Stimulated activated CD8-positive, alpha-beta memory T cell treated with anti-CD3 and anti-CD28 coated beads, Interleukin-12 subunit alpha, Interleukin-12 subunit beta, amount 100 ng/mL, for 4 hours (primary cell): ENCODE measurements at places on chromosomes 4 and X.

GRCh38 chr4:47122592-47123291, 91.4 kb downstream of the GABRB1 start:
- no peak for DNase-seq

GRCh38 chr4:94375364-94375763, 32.7 kb upstream of the HPGDS start:
- DNase-seq = no peak

DNA sequence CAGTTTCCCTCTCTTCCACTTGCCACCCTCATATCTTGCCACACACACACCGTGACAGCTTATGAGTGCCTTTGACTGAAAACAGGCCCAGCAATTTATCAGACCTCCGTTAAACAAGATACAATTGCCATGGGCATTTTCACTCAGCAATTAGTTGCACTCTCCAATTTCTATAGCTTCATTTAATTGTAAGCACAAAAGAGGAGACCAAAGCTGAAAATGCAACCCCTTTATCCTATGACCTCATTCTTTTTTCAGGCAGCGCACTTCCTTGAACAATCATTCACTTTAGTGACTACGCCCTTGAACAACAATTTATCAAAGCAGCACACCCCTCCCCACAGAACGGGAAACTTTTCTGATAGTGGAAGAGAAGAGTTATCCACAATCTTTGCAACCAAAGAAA, 4.1 kb downstream of the POF1B start:
- DNase-seq = no peak

DNA sequence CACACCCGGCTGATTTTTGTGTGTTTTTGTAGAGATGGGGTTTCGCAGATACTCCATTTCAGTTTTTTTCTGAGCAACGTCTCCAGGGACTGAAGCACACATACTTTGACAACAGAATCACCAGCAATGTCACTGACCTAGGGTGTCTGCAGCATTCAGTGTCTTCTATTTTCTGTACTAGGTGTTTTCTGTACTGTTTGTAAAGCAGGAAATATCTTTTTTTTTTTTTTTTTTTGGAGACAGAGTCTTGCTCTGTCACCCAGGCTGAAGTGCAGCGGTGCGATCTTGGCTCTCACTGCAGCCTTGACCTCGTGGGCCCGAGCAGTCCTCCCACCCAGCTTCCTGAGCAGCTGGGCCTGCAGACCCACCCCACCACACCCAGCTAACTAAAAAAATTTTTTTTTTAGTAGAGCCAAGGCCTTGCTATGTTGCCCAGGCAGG, 8.9 kb downstream of the ADD1 start:
- DNase-seq = no peak
